ENCODE measurements at places on chromosomes 13 and 19. TPM values are rescaled to one million over a fixed set of nuclear protein-coding genes. Genes with fewer than 3 reads are reported as not detected.

DNA sequence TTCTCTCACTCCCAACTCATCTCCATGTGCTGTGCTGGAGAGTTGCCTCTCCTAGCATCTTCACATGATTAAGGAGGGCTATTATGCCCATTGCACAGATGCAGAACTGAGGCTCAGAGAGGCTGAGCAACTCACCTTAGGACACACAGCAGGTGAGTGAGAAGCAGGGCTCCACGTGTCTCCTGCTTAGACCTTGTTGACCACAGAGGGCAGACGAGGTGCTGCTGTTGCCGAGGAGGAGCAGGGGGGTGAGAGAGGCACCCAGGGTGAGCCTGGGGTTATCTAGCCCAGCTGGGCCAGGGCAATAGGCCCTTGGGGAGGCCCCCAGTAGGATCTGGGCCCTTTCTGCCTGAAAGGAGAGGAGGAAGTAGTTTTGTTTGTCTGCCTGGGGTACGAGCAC is 2.4 kb upstream of the HSH2D start:
- no peak for DNase-seq

DNA sequence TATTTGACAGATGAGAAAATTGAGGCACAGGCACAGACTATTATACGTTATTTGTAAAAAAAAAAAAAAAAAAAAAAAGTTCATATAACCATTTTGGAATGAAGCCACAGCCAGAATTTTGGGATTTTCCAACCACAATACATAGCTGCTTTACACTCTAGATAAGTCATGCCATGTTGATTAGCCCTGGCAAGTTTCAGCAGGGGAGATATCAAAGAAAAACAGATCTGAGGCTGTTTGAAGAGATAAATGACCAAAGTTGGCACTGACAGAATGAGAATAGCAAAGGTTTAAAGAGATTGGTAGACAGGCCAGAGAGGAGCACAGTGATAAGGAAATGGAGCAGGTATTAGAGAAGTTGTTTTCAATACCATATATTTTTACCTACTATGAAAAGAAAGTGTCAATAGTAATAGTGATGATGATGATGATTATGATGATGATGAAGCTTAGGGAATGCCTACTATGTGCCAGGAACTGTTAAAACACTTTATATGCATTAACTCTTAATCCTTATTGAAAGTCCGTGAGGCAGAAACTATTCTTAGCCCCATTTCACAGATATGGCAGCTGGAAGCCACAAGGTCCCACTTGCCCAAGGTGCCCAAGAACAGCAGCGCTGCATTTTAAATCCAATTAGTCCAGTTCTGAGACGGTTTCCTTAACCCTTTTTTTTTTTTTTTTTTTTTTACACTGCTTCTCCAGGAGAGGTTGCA is 105.5 kb downstream of the MBNL2 start:
- peak; percentile 58 for DNase-seq

DNA sequence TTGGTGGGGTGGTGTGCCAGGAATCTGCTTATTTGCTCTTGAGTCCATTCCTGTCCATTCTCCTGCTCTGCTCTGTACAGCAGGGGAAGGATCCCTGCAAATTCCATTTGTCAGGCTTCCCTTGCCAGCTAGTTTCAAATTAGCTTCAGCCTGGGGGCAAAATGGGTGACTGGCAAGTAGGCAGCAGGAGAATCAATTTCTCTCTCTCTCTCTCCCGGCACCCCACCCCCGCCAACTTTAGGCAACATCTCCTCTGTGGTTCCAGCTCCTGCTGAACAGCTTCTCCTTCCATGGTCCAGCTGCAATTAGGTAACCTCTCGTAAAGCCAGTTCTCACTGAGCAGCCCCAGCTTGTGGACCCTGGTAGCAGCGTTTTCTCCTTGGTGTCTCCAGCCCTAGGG is 6.7 kb upstream of the MYCBP2 start:
- DNase-seq = no peak

- no peak for DNase-seq
Measured at GRCh38 chr13:103794526-103794925, 728.3 kb upstream of the SLC10A2 start.

DNA sequence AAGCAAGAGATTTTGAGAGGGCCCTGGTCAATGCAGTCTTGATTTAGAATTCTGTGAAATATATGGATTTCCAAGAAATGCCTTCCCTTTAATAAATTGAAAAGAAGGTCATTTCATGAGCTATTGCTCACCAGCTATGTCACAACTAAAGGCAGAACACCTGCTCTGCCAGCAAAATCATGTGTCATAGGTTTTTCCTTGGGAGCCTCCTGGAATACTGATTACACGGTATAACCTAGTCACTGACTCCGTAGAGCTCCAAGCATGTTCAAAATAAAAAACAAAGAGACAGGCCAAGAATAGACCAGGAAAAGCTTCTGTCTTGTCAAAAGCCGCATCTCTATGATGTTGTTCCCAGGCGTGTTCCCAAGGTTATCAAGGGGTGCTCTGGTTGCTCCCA is 45.5 kb downstream of the HSPH1 start:
- no peak for DNase-seq

Gene CYP2F1
- not detected for total RNA-seq

- DNase-seq = peak; percentile 22
Measured at GRCh38 chr19:16778796-16779411, 50.3 kb upstream of the SIN3B start.

DNA sequence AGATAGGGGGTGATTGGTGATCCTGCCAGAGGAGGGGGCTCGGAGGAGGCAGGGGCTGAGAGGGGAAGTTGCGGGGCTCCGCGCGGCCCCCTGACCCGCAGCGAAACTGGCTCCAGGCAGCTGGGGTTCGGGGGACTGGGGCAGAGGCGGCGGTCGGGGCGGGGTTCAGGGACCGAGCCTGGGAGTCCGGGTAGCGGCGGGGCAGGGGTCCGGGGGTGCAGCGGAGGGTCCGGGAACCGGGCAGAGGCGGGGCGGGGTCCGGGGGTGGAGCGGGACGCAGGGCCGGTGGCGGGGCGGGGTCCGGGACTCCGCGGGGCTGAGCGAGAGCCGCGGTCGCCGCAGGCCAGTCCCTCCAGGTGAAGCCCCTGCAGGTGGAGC is 1.2 kb downstream of the MADCAM1 start:
- no peak for DNase-seq

GRCh38 chr13:60411983-60412382 is 15.0 kb downstream of the TDRD3 start:
- peak; percentile 35 for DNase-seq

Gene ATP8B3
- total RNA-seq = 4.4 TPM

GRCh38 chr19:12247644-12248222 is 47.0 kb downstream of the ZNF44 start:
- no peak for DNase-seq

DNA sequence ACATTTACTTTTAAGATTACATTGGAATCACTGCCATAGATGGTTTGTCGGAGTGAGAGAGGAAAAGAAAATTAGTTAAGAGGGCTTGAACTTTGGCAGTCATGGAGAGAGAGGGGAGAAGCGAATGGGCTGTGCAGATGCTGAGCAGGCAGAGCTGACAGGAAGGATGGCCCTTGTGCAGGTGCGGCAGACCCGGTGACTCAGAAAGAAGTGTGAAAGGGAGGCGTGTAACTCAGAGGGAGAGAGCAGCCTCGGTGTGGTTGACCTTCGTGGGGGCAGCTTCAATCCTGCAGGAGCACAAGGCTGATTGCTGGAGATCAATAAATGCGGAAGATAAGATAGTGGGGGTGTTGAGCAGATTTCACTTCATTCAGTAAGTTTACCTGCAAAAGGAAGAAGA is 76.9 kb downstream of the TNFSF13B start:
- DNase-seq = no peak

DNA sequence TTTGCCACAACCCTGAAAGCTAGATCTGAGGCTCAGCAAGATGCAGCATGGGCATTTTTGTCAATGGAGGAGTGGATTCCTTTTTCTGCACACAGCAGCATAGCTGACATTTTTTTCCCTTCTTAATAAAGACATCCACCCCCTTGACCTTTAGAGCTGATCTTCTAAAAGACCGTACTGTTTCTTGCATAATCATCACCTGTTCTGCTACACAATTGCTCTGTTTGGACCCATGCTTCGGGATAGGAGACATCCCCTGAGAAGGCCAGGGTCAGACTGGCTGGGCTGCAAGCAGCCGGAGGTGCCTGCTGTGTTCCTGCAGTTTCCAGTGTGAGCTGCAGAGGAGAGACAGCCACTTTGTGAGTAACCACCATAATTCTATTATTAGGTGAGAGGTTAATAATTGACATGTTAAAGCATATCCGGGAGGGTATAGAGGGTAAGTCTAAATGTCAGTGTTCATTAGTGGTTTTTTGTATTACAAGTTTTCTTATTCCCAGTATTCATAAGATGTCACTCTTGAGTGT is 108.5 kb upstream of the C1QTNF9B start:
- DNase-seq = no peak

Gene WDR88
- total RNA-seq = not detected

Gene FBXO27
- total RNA-seq = 4.1 TPM

GRCh38 chr13:99363391-99363790 is 56.2 kb upstream of the GPR183 start:
- no peak for DNase-seq

- DNase-seq = no peak
Measured at GRCh38 chr13:107301724-107302374, 733.9 kb upstream of the ARGLU1 start.

- no peak for DNase-seq
Measured at GRCh38 chr13:39494006-39494405, 109.0 kb downstream of the LHFPL6 start.

DNA sequence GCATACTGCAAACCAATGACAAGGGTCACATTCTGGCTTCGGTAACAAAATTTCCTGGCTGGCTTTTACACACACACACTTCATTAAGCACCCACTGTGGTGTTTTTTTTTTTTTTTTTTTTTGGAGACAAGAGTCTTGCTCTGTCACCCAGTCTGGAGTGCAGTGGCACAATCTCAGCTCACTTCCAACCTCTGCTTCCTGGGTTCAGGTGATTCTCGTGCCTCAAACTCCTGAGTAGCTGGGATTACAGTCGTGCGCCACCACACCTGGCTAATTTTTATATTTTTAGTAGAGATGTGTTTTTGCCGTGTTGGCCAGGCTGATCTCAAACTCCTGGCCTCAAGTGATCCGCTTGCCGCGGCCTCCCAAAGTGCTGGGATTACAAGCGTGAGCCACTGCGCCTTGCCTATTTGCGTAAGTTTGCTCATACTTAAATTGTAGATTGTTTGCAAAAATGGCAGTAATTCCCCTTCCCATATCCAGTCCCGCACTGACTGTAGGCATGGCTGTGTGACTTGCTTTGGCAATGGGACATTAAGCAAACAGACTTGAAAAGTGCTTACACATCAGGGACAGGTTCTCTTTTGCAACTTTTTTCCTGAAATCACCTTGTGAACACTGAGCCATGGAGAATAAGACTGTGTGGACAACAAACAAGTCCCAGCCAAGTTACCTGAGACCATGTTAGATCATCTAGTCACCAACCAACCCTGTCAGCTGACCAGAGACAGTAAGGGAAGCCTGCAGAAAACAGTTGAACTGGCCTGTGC is 42.1 kb upstream of the EBPL start:
- DNase-seq = peak; percentile 30

DNA sequence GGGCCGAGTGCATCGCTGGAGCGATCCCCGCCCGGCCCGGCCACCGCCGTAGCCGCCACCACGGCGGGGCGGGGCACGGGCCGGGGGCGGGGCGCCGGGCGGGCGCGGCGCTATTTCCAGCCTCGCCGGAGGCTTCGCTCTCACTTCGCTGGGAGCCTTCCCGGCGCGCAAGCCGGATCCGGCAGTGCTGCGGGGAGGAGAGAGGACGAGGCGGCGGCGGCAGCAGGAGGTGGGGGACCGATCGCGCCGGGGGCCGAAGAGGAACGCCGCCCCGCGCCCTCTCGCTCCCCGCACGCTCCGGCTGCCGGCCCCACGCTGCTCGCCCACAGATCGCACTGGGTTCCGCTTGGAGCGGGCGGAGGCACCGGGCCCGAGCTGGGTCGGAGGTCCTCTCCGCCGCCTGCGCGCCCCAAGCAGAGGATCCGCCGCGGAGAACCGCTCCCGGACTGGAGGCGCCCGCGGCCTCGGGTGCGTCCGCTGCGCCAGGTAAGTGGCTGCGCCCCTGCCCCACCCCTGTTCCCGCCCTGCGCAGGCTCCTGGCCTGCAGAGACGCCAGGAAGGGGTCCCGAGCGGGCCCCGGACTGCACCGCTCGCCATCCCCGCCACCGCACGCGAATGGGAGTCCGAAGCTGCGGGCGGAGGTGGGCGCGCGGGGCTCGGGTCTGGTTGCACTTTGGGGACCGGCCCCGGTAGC is at the start of gene CHST8:
Gene CHST8 (plus strand): TSS at position 143 of the 694 bp plus-strand sequence. CDS start 67,309 bp downstream, outside the sequence.
- peak; percentile 18 for DNase-seq

DNA sequence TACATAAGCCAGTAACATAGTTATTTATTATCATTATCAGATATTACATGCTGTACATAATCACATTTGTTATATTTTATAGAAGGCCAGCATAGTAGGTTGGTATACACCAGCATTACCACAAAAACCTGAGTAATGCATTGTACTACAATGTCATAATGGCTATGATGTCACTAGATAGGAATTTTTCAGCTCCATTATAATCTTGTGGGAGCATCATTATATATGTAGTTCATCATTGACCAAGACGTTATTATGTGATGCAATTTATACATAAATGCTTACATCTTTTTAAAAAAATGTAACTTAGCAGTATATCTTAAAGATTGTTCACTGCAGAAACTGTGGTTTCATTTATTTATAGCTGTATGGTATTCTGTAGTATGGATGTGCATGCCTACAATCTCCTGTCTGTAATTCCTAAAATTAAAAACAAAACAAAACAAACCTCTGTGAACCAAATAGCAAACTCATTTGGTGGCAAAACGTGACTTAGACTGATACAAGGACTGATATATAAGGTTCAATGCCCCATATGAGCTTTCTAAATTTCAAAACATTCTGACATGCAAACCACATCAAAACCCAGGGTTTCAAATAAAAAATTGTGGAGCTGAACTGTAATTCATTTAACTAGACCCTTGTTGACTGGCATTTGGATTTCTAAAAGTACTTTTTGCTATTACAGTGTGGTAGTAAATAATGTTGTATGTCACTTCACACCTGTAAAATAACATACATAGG is 250.9 kb downstream of the DLEU7 start:
- DNase-seq = peak; percentile 91

Gene DNAJC15
- total RNA-seq = 13.8 TPM

DNA sequence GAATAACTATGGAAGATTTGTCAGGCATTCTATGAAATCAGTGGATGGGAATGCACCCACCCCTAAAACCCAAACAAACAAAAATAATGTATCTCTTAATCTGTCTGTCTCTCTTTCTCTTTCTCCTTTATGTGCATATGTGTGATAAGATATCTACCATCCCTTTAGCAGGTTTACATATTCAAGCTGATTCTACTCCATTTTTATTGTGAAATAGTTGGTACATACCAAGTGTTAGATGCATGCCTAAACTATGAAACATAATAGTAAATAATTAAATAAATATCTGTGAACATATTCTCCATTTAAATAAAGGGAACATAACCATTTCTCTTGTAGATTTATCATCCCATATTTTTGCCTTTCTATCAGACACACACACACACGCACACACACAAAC is 121.8 kb upstream of the PCDH9 start:
- DNase-seq = peak; percentile 8

DNA sequence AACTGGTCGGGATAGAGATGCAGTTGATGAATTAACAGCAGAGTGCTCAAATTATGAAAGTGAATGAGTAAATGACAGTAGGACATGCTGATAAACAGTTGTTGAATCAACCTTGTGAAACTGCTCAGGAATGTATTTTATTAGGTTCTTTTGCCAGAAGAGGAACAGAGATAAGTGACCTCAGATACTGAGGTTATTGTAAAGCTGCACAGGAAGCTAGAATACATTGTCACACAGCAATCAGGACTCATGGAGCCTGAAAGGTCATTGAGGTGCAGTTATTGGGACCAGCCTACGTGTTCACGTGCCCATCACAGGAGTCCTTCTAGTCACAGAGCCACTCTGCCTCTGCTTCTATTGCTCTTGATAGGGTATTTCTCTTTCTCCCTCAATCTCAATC is 47.5 kb upstream of the MED4 start:
- DNase-seq = no peak

Gene SKA3
- total RNA-seq = 2.4 TPM

Gene SYNE4
- total RNA-seq = 1.1 TPM

Gene CFD
- total RNA-seq = 0.65 TPM
